ENCODE measurements at places on chromosomes 16 and 17.
A peak's percentile ranks its signal among the peaks of the same experiment; 100 is the strongest.

- peak; percentile 9 for DNase-seq
Observed at GRCh38 chr16:17177959-17178905, 292.5 kb downstream of the XYLT1 start.

DNA sequence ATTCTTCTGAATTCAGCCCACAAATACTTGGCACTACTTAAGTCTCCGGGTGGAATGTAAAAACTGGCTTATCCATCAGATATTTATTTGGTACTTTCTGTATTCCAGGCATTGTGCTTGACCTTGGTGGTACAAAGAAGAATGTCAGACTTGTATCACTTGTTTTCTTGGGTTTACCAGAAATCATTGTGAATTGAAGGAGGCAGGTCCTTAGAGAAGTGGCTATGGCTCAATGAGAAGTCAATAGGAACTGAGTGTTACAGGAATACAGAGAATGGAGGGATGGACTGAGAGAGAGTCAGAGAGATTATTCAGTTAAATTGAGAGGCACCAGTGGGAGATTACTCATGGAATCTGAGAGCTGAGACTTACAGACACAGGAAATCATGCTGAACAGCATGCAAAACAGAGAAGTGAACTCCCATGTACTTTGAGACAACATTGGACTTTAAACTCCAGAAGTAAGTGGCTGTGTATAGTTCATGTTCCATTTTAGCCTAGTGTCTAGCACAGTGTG is 704.1 kb downstream of the CDH11 start:
- peak; percentile 98 for DNase-seq

GRCh38 chr17:28501421-28502284 is 4.5 kb upstream of the FOXN1 start:
- no peak for DNase-seq

GRCh38 chr17:8930649-8931048 is 34.9 kb downstream of the PIK3R5 start:
- DNase-seq: no peak

DNA sequence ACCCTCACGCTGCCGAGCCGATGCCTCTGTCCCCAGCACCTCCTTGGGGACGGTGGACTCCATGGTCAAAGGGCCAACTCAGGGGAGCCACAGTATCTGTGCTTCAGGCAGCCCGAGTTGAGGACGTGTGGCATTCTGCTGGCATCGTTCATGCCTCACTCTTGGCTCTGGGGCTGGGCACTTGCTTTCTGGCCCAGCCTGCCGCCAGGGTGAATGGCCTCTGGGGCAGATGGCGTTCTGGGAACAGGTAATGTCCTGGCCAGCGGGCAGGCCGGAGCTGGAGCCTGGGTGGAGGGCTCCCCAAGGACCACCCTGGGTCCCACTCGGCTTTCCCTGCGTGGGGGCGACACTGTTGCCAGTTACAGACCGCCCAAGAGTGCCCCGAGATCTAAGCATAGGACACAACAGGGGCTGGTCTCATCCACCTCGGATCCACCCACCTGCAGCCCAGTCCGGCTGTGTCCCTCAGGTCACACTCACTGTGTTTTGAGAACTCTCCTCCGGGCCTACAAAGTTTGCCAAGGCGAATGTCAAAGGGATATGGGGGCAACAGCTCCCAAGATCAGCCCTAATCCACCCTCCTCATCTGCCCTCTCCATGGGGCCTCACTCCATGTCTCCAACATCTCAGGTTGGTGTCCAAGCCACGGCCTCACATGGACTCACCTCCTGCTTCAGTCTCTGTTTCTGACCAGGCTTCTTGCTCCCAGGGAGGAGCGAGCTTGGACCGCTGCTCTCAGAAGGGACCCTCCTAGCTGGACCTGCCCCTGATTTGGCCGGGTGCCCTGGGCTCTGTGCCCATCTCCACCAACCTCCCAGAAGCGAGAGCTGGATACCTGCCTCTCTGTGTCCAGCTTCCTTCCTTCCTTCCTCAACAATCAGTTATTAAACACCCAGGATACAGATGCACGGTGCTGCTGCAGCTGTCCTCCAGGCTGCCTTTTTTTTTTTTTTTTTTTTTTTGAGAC is 60.8 kb downstream of the TMEM235 start:
- no peak for DNase-seq

DNA sequence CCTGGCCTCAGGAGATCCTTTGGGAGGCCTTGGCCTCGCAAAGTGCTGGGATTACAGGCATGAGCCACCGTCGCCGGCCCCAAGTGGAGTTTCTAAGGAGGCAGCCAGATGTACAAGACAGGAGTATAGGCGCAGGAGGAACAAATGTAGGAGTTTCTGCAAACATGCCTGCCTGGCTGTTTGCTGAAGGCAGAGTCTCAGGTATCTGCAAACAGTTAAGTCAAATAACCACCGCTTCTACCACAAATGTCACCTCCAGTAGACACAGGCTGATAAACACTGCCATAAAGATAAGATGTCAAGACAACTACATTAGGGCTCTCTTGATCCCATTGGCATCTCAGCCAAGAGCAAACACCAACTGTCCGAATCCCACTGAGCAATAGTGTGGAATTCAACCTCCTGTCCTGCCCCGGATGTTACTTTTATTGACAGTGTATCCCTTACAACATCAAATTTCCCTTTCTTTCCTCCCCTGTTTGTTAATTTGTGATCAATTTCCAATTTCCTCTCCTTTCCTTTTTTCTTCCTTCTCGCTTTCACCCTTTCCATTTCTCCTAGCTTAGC is 5.6 kb upstream of the COG1 start:
- no peak for DNase-seq

DNA sequence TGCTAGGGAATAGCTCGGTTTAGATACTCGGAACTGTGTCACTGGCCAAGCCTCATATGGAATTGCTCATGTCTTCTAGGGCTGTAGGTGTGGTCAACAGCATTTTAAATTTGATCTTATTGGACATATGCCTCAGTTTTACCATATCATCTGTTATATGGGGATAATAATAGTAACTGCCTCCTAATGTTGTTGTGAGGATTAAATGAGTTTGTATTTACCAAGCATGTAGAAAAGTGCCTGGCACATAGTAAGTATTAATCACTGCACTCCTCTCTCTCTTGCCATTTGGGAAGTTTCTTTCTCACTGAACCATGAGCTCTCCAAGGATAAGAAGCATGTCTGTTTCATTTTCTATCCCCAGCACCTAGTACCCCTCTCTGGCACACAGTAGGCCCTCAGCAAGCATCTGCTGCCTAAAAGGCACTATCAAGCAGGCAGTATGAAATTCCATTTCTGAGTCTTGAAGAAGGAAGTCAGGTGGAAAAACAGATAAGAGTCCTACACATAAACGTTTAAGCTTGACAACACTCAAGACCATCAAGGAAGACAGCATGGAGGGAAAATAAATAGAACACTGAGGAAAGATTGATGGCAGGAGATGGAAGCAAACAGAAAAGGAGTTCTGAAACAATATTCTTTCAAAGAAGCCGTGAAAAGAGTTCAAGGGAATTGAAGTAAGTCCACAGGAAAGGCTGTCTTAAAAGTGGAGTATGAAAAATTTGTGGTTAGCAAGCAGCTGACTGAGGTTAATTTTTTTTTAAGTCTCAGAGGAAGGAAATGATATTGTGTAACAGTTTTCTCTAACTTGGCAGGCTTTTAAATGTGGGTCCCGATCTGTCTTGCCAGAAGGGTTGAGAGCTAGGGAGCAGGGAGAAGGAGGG is 2.2 kb upstream of the ATP6V0A1 start:
- DNase-seq: peak; percentile 85

GRCh38 chr16:57556941-57557541 is 14.6 kb downstream of the ADGRG5 start:
- no peak for DNase-seq

- peak; percentile 39 for DNase-seq
Observed at GRCh38 chr17:82297280-82297713, 20.1 kb downstream of the CD7 start.

GRCh38 chr17:7296189-7296861 is 1.9 kb upstream of the YBX2 start:
- DNase-seq: peak; percentile 79

DNA sequence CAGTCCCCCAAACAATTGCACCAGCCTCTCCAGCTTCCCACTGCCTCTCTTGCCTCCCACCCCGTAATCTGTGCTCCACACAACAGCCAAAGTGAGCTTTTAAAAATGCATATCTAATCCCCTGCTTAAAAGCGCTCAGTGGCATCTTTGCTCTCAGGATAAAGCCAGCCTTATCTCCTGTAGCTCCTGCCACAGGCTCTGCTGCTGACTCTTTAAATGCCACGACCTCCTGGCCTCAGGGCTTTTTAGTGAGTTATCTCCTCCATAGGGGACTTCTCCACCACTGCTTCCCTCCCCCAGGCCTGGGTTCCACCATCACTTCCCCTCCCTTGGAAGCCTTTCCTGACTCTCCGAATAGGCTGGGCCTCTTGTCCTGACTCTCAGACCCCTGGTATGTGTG is 98.6 kb downstream of the GNAO1 start:
- no peak for DNase-seq

- DNase-seq: no peak
Observed at GRCh38 chr16:58426966-58427365, 34.7 kb downstream of the GINS3 start.

DNA sequence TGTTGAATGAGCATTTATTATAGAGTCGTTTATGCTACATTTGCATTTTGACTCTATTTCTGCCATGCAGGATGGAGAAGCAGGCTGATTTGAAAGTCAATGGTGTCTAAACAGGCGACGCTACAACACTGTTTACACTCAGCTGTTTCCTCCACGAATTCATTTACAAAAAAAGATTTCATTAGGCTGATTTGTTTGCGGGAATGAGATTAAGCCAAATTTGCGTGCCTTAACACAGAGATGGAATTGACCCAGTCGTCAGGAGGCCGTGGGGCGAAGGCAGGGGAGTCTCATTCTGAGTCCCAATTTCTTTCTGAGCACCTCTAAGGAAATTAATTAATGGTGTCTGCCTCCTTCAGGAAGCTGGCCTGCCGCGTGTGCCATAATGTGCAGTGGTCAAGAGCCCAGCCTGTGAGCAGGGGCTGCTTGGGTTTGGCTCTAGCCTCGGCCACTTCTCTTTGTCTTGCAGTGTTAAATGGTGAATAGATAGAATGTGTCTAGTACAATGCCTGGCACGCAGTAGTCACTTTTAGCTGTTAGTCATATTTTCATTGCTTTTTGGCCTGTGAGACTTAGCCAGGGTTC is 88.6 kb upstream of the NKD1 start:
- no peak for DNase-seq

DNA sequence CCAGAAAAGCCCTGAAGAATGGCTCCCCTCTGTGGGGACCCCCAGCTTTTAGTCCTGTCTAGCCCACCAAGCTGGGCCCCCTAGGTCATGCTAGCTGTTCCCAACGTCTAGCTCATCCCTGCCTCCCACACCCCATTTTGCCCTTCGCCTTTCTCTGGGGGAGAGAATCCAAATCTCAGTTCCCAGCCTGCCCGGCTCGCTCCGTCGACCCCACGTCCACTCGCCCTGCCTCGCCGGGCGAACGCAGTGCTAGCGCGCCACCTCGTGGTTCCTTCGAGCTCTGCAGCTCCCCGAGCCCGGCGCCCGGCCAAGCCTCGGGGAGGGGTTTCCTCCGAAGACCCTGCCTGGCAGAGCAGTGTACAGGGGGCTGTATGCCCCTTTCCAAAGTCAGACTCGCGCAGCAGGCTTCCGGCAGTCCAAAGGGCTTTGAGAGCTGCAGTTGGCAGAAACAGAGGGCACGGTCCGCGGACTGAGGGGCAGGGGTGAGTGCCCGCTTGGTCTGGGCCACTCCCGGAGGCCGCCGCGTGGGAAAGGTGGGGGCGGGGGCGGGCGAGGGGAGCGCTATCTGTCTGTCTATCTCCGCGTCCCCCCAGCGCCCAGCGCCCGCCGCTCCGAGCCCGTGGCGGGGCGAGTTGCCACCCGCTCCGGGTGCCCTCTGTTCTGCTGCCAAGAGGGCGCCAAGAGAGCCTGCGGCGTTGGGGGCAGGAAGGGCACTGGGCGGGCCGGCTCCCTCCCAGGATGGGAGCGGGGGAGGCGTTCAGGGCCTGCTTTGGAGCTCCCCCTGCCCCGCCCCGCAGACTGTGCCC is 1.7 kb upstream of the DLX3 start:
- no peak for DNase-seq

DNA sequence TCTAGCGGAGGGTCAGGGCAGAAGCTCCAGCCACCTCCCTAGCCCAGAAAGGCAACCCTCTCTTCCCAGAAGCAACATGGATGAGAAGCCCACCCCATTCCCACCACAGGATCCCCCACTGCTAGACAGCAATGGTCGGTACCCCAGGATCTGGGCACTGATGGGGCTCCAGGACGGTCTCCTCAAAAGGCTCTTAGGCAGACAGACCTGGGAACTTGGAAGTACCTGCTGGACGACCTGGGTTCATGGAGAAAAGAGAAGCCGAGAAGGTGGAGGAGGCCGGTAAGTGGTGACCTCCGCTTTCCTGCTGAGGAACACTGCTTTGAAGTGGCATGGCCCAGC is 96.6 kb downstream of the TBC1D16 start:
- no peak for DNase-seq

GRCh38 chr17:68611353-68612208 is 10.4 kb upstream of the FAM20A start:
- DNase-seq: no peak

DNA sequence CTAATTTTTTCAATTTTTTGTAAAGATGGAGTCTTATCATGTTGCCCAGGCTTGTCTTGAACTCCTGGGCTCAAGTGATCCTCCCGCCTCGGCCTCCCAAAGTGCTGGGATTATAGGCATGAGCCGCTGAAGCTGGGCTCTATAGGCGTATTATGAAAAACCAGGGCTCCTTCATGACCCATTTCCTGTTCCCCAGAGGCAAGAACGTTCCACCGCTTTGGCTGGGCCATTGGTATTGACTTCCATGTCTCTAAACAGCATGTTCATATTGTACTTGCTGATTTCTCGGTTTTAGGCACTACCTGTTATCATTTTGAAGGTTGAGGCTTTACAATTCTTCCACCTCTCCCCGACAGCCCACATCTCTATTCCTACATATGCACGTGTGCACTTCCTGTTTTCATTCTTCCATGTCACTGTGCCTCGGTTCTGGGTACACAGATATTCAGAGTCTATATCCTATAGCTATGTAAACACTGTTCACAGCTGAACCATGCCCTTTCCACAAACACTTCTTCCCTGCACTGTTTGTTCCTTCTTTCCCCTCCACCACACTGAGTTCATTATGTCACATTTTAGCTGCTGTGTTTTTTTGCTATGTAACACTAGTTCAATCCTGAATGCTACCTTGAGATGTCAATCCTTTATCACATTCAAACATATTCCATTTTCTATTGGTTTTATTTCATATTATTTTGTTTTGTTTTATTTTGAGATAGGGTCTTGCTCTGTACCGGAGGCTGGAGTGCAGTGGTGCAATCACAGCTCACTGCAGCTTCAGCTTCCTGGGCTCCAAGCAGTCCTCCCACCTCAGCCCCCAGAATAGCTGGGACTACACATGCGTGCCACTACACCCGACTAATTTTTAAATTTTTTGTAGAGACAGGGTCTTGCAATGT is 16.8 kb upstream of the MAPK3 start:
- no peak for DNase-seq

Measured in AG10803 (cell line).